ENCODE measurements at places on chromosomes 12 and 14.

DNA sequence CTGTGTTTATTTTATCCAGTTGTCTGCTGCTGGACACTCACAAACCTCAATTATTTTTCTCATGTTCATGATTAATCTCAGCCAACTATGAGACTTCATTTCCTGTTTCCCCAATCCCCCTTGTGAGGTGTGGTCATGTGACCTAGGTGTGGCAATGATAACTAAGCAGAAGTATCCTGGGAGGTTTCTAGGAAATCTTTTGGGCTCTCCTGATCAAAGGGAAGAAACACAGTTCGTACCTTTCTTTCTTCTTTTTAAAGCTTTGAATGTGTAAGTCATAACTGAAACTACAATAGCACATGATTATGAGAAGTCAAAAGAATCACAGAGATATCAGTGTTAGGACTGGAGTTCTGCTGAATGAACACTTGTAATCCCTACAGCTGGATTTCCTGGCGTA lies 34.4 kb upstream of the MANSC4 start:
- DNase-seq: no peak

- no peak for DNase-seq
Measured at GRCh38 chr12:12338527-12339168, 11.4 kb downstream of the MANSC1 start.

GRCh38 chr12:26688344-26688904 lies 144.6 kb downstream of the ITPR2 start:
- DNase-seq: no peak

DNA sequence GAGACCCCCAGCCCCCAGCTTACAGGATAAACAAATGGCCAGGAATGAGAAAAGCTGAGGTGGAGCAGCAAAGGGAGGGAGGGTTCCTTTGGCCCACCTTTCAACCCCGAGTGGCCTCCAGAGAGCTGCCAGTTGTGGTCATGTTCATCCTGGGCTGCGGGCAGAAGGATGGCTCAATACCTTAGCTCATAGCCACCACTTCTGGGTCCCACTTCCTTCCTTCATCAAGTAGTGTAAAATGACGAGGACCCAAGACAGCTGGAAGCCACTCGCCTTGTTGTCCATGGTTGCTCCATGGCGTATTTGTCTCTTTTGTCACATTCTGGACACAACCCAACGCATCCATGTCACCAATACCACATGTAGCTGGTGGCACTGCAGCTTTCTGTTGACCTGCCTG lies 24.2 kb downstream of the CRACR2A start:
- DNase-seq: no peak

GRCh38 chr14:74917646-74918081 lies 5.4 kb downstream of the RPS6KL1 start:
- DNase-seq: no peak
